ENCODE measurements at places on chromosomes 6 and 20. TPM values are rescaled to one million over a fixed set of nuclear protein-coding genes. Genes with fewer than 3 reads are reported as not detected.
A peak's percentile ranks its signal among the peaks of the same experiment; 100 is the strongest.

- DNase-seq: no peak
Observed at GRCh38 chr6:79180052-79180451, 54.4 kb downstream of the HMGN3 start.

DNA sequence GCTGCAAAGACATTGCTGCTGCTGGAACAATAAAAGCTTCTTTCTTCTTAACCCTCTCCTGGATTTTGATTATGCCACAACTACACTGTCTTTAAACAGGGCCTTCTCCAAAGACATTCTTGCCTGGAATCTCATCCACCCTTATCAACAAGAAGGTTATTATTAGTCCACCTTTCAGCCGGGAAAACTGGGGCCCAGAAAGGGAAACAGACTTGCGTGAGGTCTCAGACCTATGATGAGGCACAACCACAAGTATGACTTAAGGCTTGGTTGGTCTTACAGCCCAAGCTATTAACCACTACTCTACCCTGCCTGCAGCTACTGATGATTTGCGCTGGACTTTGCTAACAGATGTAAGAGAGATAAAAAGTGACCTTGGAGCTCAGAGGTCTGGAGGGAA, 62.8 kb upstream of the CTNNBL1 start:
- no peak for DNase-seq

- peak; percentile 86 for DNase-seq
Observed at GRCh38 chr20:63434599-63435378, 37.7 kb downstream of the KCNQ2 start.

GRCh38 chr6:3812596-3812995, 36.6 kb upstream of the FAM50B start:
- DNase-seq: no peak

- no peak for DNase-seq
Observed at GRCh38 chr6:130965656-130966055, 97.4 kb downstream of the EPB41L2 start.

- DNase-seq: no peak
Observed at GRCh38 chr6:140269591-140270165, 895.2 kb upstream of the CITED2 start.

DNA sequence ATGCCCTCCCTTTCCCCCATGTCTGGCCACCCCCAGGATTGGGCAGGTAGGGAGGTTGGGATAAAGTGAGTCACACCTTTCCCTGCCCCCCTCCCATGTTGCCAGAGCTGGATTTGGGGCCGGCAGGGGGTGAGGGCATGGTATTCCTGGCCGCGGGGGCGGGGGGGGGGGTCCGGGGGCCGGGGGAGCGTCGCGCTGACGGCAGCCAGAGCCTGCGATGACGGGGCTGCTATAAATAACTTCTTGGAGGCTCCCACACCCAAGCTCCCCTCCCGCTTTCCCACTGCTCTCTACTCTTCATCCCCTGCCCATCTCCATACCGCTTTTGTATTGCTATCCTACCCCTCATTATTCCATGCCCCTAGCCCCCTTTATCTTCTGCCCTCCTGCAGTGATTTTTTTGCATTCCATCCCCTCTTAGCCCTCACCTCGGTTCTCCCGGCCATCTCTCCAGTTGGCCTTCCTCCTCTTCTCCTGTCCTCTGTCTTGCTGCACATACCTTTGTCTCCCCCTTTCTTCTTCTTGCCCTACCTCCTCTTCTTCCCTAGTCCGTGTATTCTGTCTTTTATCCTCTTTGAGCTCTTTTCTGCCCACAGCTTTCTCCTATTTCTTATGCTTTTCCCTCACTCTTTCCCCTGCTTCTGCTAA, 13.8 kb downstream of the SYNGAP1 start:
- no peak for DNase-seq

GRCh38 chr20:51121901-51122412, 99.0 kb upstream of the KCNG1 start:
- DNase-seq: no peak

- DNase-seq: no peak
Observed at GRCh38 chr6:134020543-134020942, 31.9 kb downstream of the SLC2A12 start.

DNA sequence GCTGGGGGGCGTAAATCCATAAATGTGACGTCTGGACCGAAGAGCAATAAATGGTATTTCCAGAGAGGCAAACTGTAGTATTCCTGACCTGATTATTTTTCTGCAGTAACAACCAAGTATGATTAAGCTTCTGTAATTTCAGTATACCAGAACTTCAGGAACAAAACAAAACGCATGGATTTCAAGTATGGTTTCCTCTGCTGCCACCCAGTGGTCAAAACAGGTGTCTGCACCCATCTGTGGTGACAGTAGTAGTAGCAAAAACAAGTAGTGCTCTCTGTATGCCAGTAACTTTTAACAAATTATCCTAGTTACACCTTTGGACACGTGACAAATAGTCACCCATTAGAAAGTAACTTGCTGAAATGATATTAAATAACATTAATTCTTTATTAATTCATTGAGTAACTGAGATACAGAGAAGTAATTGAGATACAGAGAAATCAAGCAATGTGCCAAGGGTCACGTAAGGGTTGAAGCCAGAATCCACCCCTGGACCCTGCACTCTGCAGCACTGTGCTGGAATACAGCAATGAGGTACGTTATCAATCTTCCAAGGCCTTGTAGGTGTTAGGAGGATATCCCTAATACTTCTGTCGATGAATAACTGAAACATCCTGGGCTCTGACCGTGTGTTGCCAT, 7.9 kb downstream of the CALHM4 start:
- peak; percentile 74 for DNase-seq

DNA sequence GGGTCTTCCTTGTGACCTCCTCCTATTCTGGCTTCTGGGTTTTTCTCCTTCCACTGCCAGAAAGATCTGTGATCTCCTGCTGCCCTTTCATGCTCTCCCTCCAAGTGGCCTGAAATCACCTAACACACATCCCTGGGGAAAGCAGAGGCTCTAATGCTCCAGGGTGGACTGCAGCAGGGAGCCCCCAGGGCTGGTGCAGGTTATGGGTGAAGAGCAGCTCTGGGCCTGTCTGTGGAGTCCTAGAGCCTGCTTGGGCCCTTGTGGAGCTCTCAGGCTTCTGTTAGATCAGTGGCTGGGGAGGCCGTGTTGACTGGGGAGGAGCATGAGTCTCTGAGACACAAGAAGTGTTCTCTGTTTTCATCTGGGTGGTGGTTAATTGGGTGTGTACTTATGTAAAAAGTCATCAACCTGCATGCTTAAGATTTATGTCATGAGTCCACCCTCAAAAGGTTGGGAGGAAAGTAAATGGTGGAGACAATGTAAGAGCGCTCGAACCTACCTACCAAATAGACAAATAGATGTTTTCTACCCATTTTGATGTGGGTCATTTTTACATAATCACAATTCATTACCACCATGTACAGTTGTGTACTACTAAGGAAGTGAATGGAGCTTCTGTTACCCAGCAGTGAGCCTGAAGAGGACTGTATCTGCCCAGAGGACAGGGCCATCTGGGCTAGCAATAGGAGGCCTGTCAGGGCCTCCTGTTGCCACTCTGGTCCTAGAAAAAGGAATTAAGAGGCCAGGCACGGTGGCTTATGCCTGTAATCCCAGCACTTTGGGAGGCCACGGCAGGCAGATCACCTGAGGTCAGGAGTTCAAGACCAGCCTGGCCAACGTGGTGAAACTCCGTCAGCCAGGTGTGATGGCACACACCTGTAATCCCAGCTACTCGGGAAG, 32.0 kb upstream of the RNF8 start:
- no peak for DNase-seq

GRCh38 chr6:154384191-154384590, 27.6 kb upstream of the IPCEF1 start:
- DNase-seq: no peak

- DNase-seq: peak; percentile 48
Observed at GRCh38 chr6:99446076-99446475, 21.0 kb upstream of the PNISR start.

DNA sequence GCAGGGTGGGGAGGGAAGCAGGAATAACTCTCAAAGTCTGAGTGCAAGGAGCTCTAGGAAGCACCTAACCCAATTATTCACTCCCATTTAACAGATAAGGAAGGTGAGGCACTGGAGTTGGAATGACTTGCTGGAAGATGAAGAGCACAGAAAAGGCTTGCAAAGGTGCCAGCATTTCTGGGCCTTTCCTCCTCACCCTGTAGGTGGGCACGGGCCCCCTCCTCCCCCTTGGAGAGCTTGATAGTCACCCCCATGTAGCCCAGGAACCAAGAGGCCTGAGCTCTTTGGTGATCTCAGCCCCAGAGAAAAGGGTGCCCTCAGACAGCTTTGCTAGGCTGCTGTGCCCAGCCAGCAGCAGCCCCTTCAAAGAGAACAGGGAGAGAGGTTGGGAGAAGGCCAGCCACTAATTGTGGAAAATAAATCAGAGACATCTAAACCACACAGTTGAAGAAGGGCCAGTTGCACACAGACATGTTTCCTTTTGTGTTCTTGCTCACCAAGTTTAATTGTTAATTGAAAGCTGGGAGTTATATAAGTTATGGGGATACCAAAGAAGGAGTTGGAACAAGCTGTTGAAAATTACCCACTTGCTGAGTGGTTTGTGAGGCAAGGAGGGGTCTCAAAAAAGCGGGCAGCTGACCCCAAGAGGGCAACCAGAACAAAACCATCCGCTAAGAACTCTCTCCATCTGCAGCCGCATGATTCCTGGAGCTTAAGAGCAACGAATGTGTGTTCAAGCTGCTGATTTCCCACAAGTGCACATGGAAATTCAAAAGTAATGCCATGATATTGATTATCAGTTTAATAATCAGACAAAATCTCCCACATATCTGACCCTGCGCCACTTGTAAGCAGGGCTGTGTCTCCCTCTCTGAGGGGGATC, 77.0 kb downstream of the MRPL14 start:
- DNase-seq: no peak

- no peak for DNase-seq
Observed at GRCh38 chr20:23296841-23297701, 53.5 kb upstream of the NXT1 start.

- no peak for DNase-seq
Observed at GRCh38 chr6:131858765-131859415, 51.1 kb downstream of the ENPP1 start.

DNA sequence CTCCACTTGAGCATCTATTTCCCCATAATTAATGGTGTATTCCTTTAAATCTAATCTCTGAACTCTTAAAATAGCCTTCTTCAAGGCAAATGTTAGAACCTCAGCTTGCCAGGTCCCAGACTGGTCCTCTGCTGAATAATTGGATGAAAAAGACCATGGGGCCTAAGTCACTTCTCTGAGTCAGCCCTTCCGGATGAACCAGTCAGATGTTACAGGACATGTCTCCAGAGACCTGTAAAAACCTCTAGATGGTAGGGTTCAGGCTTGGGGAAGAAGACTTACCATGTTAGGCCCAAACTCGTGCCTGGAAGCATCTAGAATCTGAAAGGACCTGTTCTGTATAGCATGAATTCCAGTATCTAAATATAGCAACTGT, 97.3 kb downstream of the CDKAL1 start:
- DNase-seq: peak; percentile 30

DNA sequence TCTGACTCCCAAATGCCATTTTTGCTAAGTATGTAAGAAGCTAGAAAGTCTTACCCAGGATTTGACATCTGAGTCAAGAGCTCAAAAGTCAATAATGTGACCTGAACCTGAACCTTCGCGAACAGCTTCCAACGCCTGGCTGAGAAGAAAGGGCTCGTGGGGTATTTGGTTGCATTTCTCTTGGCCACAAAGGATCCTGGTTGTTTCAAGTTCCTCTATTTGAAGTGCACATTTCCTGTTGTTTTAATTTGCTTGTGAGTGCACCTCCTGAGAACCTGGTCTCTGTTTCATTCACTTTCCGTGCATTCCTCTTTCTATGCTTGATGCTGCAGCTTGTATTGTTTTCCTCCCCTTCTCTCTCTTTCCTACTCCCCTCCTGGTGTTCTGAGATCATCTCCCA, 212.5 kb downstream of the FOXA2 start:
- DNase-seq: no peak

GRCh38 chr20:62675156-62675876, 33.0 kb downstream of the SLCO4A1 start:
- no peak for DNase-seq

DNA sequence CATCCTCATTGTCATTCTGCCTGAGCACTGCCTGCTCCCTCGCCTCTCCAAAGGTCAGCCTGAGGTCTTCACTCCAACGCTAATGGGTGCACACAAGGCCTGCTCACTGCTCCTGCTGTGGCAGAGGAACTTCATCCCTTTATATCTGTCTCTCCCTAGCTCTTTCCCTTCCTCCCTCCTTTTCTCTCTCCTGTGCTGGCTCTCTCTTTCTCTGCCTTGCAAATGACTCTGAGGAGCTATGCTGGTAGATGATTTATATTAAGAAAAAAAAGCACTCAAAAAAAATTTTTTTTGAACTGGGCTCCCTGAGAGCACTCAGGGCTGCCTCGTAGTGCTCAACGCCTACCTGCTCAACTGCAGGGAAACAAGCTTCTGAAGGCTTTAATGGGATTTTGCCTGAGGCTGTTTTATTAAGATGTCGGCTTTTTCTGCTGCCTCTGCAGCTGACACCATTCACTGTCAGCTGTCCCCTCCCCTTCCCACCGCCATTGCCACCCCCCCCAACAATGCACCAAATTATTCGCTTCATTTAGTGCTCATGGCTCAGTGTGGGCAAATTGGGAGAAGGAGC, 137.7 kb upstream of the DEFB112 start:
- DNase-seq: no peak

- no peak for DNase-seq
Observed at GRCh38 chr6:36469148-36469661, 26.4 kb downstream of the KCTD20 start.

SLC22A1 gene
- total RNA-seq: 0.95 TPM

CEP43 gene
- 13.2 TPM for total RNA-seq

CASS4 gene
- total RNA-seq: not detected

ARFGEF3 gene
- total RNA-seq: 0.82 TPM

HMGCLL1 gene
- not detected for total RNA-seq

FOXC1 gene
- 9.4 TPM for total RNA-seq

PFDN4 gene
- 149 TPM for total RNA-seq

TPD52L2 gene
- 76.4 TPM for total RNA-seq

NRSN1 gene
- total RNA-seq: not detected

SLC22A2 gene
- total RNA-seq: not detected

AKAP12 gene
- 24.6 TPM for total RNA-seq

Measured in SK-MEL-5 (cell line).